ENCODE measurements at places on chromosomes 1 and 21.

- no peak for DNase-seq
Observed at GRCh38 chr1:168148916-168149315, 12.2 kb upstream of the GPR161 start.

GRCh38 chr1:178921499-178921898 is 50.6 kb upstream of the ANGPTL1 start:
- DNase-seq = no peak

DNA sequence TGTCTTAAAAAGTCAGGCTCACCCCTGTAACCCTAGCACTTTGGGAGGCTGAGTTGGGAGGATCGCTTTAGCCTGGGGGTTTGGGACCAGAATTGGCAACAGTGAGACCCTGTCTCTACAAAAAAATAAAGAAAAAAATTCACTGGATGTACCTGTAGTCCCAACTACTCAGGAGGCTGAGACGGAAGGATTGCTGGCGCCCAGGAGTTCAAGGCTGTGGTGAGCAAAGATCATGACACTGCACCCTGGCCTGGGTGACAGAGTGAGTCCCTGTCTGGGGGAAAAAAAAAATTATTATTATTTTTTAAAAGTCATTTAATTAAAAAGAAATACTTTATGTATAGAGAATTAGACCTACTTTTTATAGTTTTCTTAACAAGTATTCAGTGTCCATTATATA is 47.1 kb downstream of the ZMYM4 start:
- no peak for DNase-seq

DNA sequence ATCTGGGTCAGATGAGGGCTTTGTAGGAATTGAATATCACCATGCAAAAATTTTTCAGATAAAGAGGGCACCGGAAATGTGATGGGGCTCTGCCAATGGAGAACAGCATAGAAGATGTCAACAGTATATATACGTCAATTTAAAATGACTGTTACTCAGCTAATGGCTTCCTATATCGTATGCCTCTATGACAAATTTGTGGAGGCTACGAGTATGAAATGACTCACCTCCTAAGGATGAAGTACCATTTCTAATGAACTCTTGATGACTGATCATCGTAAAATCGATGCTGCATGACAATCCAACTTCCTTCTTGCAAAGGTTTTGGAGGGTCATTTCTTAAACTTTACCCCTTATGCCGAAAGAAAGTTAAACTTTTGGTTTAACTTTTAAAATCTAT is 450.3 kb upstream of the ZP4 start:
- DNase-seq = no peak

GRCh38 chr1:16146279-16147155 is 9.4 kb downstream of the EPHA2 start:
- DNase-seq = no peak

DNA sequence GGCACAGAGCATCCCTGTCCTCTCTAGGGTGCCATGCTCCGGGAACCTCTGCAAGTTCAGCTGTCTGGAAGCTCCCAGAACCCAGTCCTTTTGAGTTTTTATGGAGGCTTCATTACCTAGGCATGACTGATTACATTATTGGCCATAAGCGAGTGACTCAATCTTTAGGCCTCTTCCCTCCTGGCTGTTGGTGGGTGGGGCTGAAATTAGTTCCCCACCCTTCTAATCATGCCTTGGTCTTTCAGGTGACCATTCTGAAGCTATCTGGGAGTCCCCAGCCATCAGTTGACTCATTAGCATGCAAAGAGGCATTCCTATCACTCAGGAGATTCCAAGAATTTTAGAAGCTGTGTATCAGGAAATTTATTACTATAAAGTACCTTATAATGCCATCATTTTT is 46.6 kb downstream of the WLS start:
- no peak for DNase-seq

DNA sequence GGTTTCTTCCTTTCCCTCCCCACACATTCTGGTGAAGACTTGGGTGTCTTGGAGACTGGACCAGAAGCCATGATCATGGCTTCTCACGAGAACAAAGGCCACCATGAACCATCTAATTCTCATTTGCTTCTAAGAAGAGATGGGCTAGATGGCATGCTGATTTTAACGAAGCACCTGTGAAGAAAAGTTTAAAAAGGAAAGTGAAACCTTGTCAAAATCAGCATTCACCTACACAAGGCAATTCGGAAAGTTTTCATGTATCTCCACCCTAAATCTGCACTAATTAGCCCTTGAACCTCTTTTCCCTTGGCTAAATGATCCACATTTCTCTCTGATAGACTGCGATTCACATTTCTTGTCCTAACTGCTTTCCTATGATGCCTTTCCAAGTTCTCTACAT is 114.3 kb upstream of the RAVER2 start:
- DNase-seq = no peak

Measured in T-helper 17 cell (primary cell).